HFFc6 (cell line): ENCODE measurements at places on chromosomes 3 and 15. TPM values are rescaled to one million over a fixed set of nuclear protein-coding genes. Genes with fewer than 3 reads are reported as not detected.

DNA sequence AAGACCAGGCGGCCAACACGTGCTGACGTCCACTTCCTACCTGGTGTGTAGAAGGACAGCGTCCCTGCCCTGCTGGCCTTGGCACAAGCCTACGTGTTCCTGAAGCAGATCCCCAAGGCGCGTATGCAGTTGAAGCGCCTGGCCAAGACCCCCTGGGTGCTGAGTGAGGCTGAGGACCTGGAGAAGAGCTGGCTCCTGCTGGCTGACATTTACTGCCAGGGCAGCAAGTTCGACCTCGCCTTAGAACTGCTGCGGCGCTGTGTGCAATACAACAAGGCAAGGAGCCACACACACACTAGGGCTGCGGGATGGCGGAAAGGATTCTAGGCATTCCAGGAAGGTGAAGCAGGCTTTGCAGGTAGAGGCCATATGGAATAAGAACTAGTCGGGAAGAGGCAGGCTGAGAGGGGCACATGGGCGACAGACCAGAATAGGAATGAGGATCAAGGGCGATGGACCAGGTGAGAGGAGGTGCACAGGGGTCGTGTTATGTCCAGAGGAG is 15.9 kb downstream of the CSRNP1 start:
- no peak for DNase-seq

DNA sequence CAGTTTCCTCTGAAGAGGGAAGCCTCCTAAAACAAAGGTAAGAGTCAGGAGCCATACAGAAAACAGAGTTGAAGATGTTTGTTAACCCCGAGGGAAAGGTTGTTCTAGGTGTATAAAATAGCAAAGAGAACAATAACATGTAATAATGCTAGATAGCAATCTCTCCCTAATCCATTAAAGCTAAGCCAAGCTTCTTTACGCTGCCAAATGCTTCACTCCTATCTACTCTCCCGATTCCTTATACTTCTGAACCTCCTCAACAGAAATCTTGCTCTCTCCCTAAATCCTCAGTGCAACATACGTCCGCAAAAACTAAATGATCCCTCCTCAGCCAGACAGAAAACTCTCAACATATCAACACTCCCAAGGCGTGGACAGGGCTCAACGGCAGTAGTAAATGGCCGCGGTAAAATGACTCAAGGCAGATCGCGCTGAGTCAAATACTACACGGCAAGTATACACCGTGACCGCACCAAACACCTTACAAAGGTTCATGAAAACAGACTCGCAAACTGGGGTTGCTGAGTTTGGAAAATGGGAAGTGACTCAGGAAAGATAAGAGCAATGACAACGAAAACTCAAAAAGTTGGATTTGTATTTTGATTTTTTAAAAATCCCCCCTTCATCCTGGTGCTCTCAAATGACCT is 682 bp downstream of the CLDND1 start:
- peak; percentile 57 for DNase-seq

GRCh38 chr3:103440539-103441203 is 1005.9 kb downstream of the ZPLD1 start:
- no peak for DNase-seq

DNA sequence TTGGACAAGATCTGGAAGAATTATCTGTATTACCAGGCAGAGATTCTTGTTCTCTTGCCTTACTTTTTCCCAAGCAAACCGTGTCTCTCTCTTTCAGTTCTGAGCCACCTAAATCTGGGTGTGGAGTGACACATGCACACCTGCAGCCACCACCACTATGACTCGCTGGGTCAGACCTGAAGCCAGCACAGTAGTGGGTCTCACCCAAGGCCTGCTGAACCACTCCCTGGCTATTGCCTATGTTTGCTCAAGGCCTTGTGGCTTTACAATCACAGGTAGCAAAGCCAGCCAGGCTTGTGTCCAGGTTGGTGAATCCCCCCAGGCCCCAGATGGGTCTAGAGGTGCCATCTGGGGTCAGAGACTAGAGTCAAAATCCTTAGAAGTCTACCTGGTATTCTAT is 28.7 kb upstream of the COPB2 start:
- DNase-seq = no peak

DNA sequence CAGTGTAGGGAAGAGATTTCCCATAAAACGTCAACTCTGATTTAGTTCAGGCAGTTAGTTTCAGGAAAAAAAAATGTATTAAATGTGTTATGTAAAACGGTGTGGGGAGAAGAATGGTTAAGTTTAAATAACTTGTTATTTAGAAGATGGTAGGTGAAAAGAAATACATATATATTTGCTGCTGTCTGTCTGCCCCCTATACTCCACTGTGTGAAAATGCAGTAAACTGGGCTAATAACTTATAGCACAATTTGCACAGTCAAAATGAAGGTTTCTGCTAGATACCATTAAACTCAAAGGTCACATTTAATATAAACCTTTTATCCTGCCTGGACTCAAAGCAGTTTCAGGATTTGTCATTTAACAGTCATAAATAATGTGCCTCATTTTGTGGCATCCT is 515.0 kb downstream of the FGF12 start:
- no peak for DNase-seq

DNA sequence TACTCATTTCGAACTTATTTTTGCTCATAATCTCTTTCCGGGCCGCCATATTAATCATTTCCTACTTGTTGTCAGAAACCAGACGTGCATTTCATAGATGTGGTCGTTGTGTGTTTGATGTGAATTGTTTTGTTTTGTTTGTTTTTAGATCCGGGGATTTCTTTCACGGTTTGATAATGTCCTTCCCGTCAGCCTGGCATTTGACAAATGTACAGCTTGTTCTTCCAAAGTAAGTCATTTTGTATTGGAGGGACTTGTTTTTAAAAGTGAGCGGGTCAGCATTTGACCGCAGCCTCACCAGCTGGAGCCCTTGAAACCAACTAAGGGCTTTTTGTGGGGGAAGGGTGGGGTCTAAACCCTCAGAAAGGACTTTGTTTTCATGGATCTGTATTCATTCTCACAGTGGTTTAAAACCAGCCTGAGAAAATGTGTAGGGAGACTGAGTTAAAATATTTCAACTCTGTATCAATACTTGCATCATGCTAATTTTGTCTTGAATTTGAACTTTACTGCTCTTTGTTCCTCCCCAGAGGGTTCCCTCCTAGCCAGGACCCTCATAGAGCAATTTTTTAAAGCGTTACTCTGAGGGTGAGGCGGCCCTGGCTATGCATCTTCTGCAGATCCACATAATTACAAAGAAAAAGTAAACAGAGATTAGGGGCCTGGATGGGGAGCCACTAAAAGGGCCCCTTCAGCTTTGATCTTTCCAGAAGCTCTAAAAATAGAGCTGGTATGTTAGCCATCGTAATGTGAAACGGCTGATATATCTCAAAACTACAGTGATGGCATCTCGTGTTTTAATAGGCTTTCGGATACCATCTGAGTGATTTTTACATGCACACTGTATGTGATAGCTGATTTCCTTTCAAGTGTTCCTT is 107.9 kb downstream of the ATG7 start:
- DNase-seq = no peak

DNA sequence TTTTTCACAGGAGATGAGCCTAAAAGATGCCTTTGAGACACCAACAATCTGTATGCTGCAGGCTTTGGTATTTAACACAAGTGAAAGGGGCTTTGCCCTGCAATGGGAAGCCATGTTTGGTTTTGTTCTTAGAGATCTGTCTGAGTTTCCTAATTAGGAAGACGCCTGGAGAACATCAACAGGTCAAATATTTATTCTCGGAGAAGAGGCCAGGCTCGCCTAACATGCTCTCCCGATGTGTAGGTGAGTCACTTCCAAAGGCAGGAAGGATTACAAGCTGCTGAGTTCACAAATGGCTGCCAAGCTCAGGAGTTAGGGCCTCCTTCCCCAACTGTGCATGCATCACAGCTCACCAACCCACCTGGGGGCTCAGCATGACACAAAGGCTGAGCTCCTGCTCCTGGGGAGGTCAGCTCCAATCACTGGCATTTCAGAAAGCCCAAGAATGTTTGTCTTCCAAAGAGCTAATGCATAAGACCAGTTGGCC is 119.5 kb upstream of the PRICKLE2 start:
- DNase-seq = peak; percentile 64

DNA sequence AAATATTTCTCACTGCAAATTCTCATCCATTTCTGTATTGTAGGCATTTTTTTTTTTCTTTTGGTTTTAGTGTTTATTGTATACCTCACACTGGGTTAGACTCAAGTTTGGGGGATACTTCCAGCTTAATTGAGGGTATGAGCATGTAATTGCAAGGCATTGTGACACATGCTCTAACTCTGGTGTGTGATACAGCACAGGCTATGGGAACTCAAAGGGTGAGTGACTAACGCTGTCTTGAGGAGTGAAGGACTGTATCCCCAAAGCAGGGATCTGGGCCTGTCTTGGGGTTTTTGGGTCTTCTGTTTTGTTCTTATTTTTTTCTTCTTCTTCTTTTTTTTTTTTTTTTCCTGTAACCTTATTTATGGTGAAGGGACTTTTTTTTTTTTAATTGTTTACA is 26.9 kb downstream of the MAP2K1 start:
- no peak for DNase-seq

GRCh38 chr3:10808130-10808735 is 7.8 kb upstream of the SLC6A11 start:
- DNase-seq = no peak

DNA sequence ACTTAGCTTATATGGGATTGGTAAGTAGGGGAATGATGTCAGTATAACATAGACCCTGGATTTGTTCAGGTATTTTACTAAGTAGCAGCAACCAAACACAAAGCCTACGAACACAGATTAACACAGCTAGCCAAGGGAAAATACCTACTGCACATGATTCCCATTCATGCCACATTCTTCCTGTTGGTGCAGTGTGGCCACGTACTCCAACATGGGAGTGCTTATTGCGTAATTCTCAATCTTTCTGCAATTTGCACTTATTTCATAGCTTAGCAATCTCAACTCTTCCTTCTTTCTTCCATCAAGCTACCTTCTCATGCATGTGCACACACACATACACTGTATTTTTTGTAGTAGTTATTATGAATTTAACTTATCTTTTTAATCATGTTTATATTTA is 186.8 kb downstream of the IL5RA start:
- DNase-seq = no peak

DNA sequence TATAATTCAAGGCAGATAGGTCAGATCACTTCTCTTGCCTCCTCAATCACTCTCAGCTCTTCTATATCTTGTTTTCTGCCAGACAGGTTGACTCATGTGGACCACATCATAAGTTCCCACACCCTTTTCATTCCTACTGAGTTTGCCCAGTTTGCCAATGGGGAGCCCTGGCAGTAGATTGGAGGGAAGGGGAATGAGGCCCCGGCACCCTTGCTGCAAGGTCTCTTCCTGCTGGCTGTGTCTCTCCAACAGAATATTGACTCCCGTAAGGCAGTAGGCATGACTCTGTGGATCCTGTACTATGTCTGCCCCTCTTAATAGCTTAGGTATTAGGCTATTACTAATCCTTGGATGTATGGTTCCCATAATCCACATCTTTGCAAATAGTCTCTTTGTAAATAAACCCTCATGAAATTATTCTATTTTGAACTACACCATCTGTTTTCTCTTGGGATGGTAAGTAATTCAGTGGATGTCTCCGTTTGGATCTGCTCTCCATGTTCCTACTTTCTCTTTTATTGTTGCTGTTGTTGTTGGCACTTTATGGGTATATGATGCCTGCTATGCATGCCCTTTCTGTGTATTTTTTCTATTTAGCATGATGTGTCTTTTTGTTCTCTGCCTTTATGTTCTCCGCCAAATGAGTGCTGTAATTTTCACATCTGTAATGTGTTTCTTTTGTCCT is 65.5 kb upstream of the DCBLD2 start:
- no peak for DNase-seq

GRCh38 chr3:55000546-55000945 is 72.7 kb upstream of the LRTM1 start:
- peak; percentile 77 for DNase-seq

DNA sequence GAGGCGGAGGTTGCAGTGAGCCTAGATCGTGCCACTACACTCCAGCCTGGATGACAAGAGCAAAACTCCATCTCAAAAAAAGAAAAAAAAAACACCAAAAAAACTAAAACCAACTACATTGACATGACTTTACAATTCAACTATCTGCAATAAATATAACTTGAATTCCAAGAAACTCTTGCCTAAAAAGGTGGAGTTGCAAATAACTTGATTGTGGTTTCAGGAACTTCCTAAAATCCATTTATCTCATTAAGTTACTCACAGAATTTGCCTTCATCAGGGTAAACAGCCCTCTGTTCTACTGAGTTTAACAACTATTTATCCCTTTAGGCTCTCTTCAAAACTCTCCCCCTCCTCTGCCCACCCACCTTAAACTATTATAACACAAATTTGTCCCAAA is 2.7 kb upstream of the MAPK6 start:
- DNase-seq = no peak

DNA sequence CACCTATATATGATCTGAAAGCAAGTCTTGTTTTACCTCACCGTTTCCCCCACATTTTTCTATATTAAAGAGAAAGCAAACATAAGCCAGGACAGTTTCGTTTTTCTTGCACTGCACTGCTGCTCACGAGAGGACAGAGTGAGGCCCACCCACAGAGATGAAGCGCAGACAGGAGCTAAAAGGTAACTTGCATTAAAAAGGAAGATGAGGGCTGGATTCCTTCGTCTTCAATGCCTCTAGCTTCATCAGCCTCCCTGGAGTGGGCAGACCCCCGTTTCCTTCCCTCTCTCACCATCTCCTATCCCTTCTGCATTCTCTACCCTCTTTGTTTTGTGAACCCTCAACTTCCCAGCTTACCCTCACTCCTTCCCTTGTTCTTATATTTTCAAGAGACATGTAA is 18.9 kb downstream of the SUMF1 start:
- DNase-seq = no peak

DNA sequence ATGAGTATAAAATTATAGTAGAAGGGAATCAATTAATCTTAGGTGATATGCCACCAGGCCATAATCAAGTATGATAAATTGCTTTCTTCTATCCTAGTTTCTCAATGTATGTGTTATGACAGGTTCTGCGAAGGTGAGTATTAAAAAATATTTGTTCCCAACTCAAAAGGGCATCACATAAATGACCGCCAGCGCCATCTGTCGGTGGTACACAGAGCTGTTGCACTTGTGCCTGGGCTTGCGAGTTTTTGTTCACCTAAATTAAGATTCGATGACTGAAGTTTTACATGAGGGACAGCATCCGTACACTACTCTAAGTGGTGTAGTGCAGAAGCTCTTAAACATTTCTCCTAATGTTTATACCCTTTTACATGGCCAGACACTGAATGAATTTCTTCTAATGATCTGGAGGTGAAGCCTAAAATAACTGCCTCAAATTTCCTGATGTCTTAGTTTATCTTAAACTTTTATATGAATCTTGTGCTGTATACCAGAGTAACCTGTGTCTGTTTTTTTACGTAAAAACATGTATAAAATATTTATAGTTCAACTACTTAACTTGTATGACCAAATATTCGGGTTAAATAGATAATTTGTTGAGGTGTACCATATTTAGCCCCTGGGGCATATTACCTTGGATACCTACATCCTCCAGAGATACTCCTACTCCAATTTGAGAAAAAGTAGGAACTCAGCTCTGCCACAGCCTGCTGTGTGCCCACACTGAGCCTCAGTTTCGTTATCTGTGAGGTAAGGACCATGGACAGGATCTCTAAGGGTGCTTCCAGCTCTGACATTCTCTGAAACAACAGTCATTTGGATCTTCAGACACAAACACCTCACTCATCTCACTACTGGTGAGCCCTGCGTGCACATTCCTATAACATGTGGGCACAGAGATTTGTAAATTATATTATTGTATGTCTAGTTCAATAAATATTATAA is 365.6 kb downstream of the MAGI1 start:
- peak; percentile 21 for DNase-seq

GRCh38 chr3:123004201-123004918 is 23.2 kb downstream of the SEMA5B start:
- no peak for DNase-seq

The CADPS gene
- total RNA-seq = not detected in 3 replicates

The MAGEL2 gene
- not detected in 3 replicates for total RNA-seq

The AQP9 gene
- not detected in 3 replicates for total RNA-seq

The IP6K1 gene
- 41.4 to 48.6 TPM (median 43.4 TPM) in 3 replicates for total RNA-seq

The ULK3 gene
- total RNA-seq = 12.4 to 22.6 TPM (median 16.3 TPM) in 3 replicates

The CTXN2 gene
- not detected in 3 replicates for total RNA-seq
